IMR-90 (cell line): ENCODE measurements at places on chromosomes 12 and 14.

GRCh38 chr14:99590746-99591555 lies 13.1 kb downstream of the CCDC85C start:
- peaks cover 43% of the 10 kb centered on the region for H3K4me1 ChIP-seq
- H3K4me3 ChIP-seq, result no peak overlapping the region
- H3K27me3 ChIP-seq, result no peaks in the 10 kb centered on the region
- no peaks in the 10 kb centered on the region for H3K36me3 ChIP-seq
- peak; percentile 74 for DNase-seq

DNA sequence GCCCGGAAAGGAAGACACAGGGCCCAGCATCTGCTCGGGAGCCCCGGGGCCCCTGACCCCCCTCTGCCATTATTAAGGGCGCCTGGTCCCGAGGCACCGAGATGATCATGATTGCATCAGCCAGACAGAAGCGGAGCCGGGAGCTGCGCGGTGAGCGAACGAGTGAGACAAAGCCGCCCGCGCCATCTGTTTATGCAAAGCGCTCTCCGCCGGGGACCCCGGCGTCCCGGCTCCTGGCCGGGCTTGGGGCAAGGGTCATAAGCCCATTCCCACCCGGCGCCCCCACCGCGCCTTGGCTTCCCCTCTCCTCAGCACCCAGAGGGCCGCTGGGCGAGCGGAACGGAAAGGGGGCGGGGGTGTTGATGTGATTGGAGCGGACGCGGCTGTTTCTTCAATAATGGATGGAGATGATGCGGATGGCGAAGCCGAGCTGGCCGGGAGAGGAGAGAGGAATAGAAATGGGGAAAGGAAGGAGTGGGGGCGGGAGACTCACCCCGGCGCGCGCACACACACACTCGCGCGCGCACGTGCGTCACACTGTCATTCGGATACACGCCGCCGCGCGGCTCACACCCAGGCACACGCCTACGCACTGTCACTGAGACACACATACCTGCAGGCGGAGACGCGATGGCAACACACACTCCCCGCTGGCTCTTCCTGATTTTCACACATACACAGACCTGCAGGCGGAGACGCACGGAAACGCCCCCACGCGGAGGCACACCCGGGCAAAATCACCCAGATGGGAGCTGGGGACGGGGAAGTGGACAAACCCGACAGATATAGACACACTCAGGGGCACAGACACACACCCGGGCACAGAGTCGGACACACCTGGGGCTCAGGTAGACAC lies 10.7 kb downstream of the STAC3 start:
- peak overlapping the region; percentile 55 for H3K4me3 ChIP-seq
- H3K27ac ChIP-seq, result peak overlapping the region; percentile 73
- H3K27me3 ChIP-seq, result peaks cover 6% of the 10 kb centered on the region; the same call in 1 of the 2 replicates

DNA sequence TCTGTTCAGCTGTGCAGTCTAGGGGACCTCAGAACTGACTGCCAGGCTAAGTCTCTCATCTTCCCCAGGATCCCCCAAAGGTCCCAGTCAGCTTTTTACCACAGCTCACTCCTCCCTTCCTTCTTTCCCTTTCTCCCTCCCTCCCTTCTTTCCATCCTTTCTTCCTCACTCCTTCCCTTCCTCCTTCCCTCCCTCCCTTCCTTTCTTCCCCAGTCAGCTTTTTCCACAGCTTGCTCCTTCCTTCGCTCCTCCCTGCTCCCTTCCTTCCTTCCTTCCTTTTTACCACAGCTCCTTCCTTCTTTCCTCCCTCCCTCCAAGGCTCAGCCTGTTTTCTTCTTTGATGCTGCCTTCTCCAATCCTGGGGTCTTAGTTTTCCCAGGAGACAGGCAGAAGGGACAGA lies 39.2 kb downstream of the ATG14 start:
- no peaks in the 10 kb centered on the region for H3K27me3 ChIP-seq
- no peak overlapping the region for H3K27ac ChIP-seq

- no peaks in the 10 kb centered on the region for H3K27me3 ChIP-seq
- H3K4me1 ChIP-seq, result peaks cover 3% of the 10 kb centered on the region
- DNase-seq, result no peak
- no peak overlapping the region for H3K27ac ChIP-seq
These were observed 85.7 kb downstream of the MIA2 start for GRCh38 chr14:39319381-39319780.

DNA sequence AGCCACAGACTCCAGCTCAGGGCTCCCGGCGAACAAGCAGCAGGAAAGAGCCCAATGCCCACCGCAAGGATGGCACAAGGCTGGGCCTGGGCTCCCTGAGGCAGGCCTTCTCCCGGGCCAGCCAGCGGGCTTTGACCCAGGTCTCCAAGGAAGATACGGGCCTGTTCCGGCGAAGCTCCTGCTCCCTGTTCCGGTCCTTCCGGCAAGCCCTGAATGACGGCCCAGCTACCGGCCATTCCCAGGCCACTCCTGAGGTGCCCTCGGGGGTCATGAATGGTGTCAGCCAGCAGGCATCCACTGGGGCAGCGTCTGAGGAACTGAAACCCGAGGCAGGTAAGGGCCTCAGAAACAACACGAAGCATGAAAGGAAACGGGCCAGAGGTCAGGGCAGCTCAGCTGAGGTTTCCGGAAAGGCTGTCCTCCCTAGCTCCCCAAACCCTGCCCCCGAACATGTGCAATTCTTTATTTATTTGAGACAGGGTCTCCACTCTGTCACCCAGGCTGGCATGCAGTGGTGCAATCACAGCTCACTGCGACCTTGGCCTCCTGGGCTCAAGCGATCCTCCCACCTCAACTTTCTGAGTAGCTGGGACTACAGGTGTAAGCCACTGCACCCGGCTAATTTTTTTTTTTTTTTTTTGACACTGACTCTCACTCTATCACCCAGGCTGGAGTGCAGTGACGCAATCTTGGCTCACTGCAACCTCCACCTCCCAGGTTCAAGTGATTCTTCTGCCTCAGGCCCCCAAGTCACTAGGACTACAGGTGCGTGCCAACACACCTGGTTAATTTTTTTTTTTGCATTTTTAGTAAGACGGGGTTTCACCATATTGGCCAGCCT lies 6.0 kb downstream of the EXOC3L4 start:
- H3K4me3 ChIP-seq, result no peak overlapping the region
- peaks cover 61% of the 10 kb centered on the region for H3K27me3 ChIP-seq
- DNase-seq, result no peak
- peaks cover 3% of the 10 kb centered on the region; the same call in 1 of the 2 replicates for H3K4me1 ChIP-seq
- H3K27ac ChIP-seq, result no peak overlapping the region
- H3K36me3 ChIP-seq, result no peaks in the 10 kb centered on the region

DNA sequence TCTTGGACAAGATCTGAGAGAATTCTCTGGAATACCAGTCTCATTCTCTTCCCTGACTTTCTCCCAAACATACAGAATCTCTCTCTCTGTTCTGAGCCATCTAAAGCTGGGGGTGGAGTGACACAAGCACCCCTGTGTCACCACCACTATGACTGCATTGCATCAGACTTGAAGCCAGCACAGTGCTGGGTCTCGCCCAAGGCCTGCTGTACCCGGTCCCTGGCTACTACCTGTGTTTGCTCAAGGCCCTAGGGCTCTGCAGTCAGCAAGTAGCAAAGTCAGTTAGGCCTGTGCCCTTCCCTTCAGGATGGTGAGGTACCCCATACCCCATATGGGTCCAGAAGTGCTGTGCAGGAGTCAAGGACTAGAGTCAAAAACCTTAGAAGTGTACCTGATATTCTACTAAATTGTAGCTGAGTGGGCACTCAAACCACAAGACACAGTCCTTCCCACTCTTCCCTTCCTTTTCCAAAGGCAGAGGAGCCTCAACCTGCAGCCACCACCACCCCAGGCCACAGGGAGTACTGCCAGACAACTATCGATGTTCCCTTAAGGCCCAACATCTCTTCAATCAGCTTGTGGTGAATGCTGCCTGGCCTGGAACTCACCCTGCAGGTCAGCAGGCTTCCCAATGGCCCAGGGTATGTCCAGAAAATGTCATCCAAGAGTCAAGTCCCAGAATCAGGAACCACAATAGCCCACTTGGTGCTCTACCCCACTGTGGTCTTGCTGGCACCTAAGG lies 21.2 kb upstream of the RDH16 start:
- no peak overlapping the region for H3K4me3 ChIP-seq

DNA sequence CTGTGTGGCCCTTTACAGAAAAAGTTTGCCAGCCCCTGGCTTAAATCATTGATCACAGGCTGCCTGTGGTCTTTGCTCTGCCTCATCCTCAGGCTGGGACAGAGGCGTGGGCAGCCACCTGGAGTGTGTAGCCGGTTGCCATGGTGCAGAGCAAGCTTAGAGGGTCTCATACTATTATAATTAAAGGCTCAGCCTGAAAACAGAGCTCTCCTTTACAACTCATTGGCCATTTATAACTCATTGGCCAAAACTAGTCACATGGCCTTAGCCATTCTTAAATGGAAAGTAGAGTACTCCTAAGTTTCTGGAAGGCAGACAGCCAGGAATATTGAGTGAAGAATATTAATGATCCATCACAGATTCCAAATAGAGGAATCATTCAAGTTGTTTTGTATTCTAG lies 3.0 kb downstream of the HSP90B1 start:
- H3K27me3 ChIP-seq, result no peaks in the 10 kb centered on the region
- DNase-seq, result no peak
- no peak overlapping the region for H3K4me3 ChIP-seq
- peaks cover 3% of the 10 kb centered on the region; the same call in 1 of the 2 replicates for H3K4me1 ChIP-seq

DNA sequence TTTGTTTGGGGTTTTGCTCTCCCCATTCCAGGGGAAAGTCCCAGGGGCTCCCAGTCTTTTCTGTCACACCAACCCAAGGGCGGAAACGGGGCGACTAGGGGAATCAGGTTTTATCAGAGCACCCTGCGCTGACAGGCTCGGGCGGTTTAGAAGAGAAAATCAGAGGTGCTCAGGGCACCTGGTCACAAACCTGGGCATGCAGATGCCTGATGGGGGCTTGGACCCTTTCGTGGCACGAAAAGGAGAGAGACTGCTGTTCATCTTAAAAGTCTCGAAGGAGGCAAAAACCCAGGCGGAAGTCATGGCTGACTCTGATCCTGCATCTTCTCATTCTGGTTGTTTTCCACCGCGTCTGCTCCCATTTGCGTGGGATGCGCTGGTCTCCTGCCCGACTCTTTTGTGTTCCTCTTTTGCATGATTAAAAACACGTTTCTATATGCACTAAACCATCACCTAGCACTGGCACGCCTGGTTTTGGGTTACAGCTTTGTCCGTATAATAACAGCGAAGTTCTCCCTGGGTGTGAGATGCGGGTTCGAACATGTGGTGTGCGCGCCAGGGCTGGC lies 13.2 kb downstream of the OTX2 start:
- H3K27me3 ChIP-seq, result peaks cover 71% of the 10 kb centered on the region
- no peak overlapping the region for H3K27ac ChIP-seq
- DNase-seq, result no peak
- no peaks in the 10 kb centered on the region for H3K36me3 ChIP-seq

DNA sequence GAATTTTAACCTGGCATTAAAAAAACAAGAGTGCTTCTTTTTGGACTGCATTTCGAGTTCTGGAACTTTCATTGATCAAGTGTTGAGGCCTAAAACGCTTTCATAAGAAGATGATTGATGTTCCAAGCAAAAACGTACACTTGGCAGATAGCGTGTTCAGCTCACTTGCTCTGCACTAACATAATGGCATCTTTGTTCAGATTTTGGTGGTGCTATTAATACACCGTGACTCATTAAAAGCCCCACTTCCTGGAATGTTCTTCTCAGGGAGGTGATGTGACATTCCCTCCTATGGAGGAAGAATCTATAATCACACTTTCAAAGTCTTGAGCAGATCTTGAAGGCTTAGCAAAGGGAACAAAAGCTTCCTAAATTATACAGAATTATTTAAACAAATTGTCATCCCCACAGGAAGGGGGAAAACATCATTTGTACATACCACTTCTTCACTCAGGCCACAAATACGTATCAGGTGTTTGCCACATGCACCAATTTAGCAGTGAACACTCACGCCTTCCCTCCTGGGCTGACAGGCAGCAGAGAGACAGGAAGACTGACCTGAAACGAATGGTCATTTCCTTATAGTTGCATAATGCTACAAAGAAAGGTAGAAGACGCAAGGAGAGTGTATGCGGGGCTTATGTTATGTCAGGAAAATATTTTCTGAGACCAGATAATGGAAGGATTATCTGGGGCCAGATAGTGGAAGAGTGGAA lies 15.4 kb downstream of the HSP90AA1 start:
- peak overlapping the region; percentile 46; the same call in 1 of the 2 replicates for H3K27ac ChIP-seq
- no peaks in the 10 kb centered on the region for H3K27me3 ChIP-seq
- H3K36me3 ChIP-seq, result peaks cover 1% of the 10 kb centered on the region; the same call in 1 of the 2 replicates
- H3K4me1 ChIP-seq, result peaks cover 2% of the 10 kb centered on the region
- peak; percentile 81 for DNase-seq
- no peak overlapping the region for H3K4me3 ChIP-seq

- no peaks in the 10 kb centered on the region for H3K36me3 ChIP-seq
- no peaks in the 10 kb centered on the region for H3K27me3 ChIP-seq
- no peak for DNase-seq
These were observed 40.0 kb upstream of the NR1H4 start for GRCh38 chr12:100433701-100434100.

GRCh38 chr12:69608114-69608513 lies 2.6 kb downstream of the LRRC10 start:
- peaks cover 4% of the 10 kb centered on the region for H3K36me3 ChIP-seq
- peaks cover 3% of the 10 kb centered on the region for H3K27me3 ChIP-seq
- H3K4me1 ChIP-seq, result no peaks in the 10 kb centered on the region
- no peak overlapping the region for H3K27ac ChIP-seq

DNA sequence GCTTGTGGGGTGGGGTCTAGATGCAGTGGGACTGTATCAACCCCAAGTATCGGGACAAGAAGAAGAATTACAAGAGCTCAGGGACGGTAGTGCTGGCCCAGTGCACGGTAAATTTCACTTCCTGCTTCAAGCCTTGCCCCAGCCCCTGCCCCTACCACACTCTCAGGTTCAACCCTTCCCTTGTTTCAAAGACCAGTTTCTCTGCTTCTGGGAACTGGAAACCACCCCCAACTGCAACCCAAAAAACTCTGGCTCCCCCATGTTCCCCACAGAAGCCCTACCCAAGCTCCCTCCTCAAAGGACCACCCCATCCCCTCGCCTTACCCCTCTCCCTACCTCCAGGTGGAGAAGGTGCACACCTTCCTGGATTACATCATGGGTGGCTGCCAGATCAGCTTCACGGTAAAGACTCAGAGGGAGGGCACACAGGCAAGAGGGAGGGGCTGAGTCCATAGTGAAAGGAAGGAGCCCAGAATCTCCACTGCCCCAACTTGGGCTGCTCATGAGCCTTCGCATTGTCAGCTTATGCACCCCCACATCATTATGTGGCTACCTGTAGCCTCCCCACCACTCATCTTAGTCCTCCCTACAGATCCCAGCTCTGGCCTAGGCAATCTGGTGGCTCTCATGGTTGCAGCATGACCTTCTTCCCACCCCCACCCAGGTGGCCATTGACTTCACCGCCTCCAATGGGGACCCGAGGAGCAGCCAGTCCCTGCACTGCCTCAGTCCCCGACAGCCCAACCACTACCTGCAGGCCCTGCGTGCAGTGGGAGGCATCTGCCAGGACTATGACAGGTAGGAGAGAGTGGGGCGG lies 4.3 kb downstream of the CPNE6 start:
- no peak for DNase-seq
- no peak overlapping the region for H3K27ac ChIP-seq
- H3K4me1 ChIP-seq, result peaks cover under 1% of the 10 kb centered on the region; the same call in 1 of the 2 replicates
- no peaks in the 10 kb centered on the region for H3K36me3 ChIP-seq
- no peak overlapping the region for H3K4me3 ChIP-seq
